ENCODE measurements at places on chromosomes 12 and 14.

GRCh38 chr14:99983251-99984015, 81.8 kb upstream of the EVL start:
- no peak for DNase-seq

DNA sequence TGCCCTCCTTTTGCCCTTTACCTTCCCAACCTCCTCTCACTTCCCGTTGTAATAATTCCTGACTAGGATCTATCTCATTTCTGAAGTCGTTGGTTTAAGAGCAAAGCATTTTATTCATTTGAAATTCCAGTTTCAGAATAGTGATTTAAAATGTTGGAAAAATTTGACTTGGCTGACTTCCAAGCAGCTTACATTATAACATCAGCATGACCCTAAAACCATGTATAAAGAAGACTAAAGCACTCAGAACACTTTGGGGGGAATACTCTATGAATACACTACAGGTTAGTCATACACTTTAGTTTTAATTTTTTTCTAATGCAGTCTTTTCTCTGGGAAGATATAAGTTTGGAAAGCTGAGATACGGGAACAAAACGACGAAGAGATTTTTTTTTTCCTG, 161.1 kb downstream of the BTG1 start:
- DNase-seq: no peak

- no peak for DNase-seq
These were observed 1177.1 kb downstream of the FLRT2 start for GRCh38 chr14:86707071-86707470.

DNA sequence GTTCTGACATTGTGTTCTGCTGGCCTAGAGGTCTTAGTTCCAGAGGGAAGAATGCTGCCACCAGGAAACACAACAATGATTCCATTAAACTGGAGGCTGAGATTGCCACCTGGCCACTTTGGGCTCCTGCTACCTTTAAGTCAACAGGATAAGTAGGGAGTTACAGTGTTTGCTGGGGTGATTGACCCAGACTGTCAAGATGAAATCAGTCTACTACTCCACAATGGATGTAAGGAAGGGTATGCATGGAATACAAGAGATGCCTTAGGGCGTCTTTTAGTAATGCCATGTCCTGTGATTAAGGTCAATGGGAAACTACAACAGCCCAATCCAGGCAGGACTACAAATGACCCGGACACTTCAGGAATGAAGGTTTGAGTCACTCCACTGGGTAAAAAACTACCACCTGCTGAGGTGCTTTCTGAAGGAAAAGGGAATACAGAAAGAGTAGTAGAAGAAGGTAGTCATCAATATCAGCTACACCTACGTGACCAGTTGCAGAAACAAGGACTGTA, 852.6 kb downstream of the LRFN5 start:
- DNase-seq: no peak
